ENCODE measurements at places on chromosomes 5 and 9.

GRCh38 chr5:4716781-4717180, 423.3 kb upstream of the ADAMTS16 start:
- no peak for DNase-seq

DNA sequence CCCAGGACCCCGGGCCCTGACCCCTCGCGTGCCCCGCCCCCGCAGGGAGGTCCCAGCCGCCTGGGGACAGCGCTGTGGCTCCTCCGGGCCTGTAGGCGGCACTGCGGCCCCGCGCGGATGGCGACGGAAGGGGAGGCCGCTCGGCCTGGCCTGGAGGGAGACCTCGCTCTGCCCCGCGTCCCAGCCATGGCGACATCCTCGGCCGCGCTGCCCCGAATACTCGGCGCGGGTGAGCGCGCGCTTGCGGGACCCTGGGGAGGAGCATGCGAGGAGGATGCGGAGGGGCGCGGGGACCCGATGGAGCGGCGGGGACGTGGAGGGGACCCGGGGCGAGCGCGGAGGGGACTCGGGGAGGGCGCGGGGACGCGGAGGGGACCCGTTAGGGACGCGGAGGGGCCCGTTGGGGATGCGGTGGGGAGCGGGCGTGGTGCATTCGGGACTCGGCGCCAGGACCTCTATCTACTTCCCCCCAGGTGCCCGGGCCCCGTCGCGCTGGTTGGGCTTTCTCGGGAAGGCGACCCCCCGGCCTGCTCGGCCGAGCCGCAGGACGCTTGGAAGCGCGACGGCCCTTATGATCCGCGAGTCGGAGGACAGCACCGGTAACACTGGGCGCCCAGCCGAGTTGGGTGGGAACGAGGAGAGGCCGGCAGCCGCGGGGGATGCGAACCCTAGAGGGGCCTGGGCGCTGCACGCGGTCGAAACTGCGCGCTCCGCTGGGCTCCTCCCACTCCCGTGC, at the start of gene MRPS2:
Gene MRPS2, plus strand, starts transcription at position 158 of the 736 bp plus-strand sequence. Its CDS starts 29 bp downstream, at position 187.
- peak; percentile 96 for DNase-seq

DNA sequence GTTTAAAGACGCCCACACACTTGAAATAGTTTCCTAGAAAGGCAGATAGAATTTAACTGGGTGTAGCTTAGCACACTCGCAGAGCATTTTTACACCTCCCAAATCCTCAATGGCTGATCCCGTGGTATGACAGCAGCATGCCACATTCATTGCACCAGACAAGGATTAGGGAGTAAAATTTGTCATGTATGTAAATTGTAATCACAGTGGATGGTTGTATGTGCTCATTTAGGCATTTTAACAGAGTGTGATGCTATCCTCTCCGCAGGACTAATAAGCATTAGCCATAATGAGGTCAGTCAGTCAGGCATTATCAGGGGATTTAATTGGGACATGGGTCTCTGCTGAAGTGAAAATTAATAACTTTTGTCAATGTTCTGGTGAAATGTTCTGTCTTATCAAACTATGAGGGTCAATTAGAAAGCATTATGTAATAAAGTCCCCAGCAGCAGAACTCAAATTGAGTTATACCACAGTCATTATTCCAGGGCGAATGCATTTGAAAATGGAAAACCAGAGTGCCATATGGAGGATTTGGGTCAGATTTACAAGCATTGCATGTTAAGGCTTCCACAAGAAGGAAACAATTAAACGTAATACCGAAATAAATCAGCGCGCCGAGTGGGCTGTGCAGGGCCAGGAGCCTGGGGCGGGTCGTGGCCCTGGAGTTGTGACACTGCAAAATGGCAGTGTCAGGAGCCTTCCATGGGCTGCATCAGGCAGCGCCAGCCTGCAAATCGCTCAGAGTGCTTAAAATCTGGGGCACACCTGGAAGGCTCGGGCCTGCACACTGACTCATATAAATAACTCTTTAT, 602.2 kb downstream of the BNC2 start:
- DNase-seq: no peak

DNA sequence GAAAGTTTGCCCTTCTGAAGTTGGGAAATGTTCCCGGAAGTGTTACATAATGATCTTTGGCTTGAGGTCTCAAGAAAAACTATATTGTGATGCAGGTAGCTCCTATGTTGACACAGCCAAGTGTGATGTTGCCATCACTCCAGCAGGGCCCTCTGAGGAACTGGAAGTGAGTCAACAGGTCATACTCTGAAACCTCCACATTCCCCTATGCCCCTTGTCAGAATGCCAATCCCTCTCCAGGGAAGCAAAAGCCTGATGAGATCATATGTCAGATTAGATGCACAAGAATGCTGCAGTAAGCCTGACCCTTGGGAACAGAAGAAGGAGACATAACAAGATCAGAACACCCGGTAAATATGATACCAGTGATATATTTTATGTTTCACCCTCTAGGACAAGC, 66.8 kb upstream of the ITGA2 start:
- no peak for DNase-seq

DNA sequence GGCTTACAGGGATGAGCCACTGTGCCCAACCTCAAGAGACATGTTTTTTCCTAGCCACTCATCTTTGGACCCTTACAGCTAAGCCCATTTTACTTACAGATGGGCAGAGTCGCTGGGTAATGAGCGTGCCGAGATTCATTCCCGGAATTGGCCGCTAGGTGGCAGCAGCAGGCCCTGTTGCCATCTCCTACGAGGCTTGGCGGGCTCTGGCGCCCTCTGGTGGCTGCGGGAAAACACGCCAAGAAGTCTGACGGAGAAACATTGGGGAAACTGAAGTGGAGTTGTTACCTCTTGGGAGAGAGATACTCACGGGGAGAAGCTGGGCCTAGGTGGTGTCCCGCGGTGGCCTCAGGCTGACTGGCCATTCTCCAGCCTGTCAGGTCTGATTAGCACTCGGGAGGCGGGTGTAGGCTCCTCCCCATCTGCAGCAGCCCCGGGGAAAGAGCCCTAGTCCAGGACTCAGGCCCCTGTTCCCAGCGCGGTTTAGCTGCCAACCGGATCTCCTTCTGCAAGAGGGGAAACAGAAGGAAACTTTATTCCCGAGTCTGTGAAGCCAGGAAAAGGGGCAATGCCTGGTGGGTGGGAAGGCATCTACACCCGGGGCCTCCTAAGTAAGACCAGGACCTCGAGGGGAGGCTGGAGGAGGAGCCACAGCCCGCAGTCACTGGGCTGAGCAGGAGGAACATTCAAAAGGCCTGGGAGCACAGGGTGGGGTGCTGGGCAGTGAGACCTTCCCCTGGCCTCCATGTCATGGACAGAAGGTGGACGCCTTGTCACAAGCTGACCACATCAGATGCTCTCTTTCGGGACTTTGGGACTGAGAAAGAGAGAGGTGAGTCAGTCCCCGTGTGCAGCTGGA, 9.7 kb downstream of the PTGES2 start:
- peak; percentile 94 for DNase-seq

- DNase-seq: no peak
Observed at GRCh38 chr5:172943283-172943841, 15.9 kb upstream of the RPL26L1 start.

DNA sequence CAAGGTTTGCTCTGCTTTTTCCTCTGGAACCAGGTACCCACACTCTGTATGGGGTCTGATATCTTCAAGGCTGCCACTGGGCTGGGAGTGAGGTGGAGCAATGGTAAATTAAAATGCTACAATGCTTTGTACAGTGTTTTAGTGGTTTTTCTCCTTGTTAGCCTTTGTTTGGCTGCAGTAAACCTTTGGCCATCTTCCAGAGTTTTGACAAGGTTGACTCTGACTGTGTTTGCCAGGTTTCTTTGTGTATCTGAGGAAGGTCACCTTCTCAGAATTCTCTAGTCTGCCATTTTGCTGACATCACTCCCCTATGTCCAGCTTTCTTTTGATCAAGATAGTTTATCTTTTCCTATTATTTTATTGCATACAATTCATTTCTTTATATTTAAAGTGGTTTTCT, 11.2 kb downstream of the SPATA31D1 start:
- no peak for DNase-seq

DNA sequence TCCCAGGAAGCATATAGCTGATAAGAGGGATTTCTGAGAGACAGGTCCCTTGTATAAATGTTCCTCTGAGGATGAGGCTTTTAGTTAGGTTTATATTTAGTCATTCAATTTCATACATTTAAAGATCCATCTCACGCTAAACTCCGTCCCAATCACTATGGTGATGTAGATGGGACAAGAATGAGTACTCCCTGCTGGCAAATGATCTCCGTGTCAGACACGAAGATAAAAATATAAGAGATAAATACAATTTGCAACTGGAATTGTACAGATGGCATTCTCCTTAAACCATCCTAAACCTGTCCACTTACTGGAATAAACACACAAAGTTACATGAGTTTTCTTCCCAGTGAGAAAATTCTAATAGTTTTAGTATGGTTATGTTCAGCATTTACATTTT, 233.0 kb downstream of the PRR16 start:
- DNase-seq: no peak

GRCh38 chr9:137302449-137303150, 529 bp upstream of the NRARP start:
- peak; percentile 96 for DNase-seq

DNA sequence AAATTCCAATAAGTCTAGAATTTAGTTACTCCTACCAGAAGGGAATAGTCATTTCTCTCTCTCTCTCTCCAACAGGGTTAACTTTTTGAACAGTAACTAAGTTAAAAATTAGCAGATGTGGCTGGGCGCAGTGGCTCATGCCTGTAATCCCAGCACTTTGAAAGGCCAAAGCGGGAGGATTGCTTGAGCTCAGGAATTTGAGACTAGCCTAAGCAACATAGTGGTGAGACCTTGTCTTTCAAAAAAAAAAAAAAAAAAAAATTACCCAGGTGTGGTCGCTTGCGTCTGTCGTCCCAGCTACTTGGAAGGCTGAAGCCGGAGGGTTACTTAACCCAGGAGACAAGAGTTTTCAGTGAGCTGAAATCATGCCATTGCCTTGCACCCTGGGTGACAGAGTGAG, 639.7 kb downstream of the PTPRD start:
- no peak for DNase-seq

- DNase-seq: no peak
Observed at GRCh38 chr5:61720829-61721228, 388.8 kb downstream of the ZSWIM6 start.

DNA sequence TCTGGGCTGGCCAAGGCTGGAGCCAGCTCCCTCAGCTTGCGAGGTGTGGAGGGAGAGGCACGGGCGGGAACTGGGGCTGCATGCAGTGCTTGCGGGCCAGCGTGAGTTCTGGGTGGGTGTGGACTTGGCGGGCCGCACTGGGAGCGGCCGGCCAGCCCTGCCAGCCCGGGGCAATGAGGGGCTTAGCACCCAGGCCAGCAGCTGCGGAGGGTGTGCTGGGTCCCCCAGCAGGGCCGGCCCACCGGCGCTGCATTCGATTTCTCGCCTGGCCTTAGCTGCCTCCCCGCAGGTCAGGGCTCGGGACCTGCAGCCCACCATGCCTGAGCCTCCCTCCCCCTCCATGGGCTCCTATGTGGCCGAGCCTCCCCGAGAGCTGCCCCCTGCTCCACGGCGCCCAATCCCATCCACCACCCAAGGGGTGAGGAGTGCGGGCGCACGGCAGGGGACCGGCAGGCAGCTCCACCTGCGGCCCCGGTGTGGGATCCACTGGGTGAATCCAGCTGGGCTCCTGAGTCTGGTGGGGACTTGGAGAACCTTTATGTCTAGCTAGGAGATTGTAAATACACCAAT, 302.6 kb upstream of the ADAMTS16 start:
- DNase-seq: no peak

- DNase-seq: peak; percentile 43
Observed at GRCh38 chr9:127805620-127806019, 2.9 kb downstream of the FPGS start.

GRCh38 chr5:146564007-146564762, 48.2 kb upstream of the GPR151 start:
- DNase-seq: no peak

DNA sequence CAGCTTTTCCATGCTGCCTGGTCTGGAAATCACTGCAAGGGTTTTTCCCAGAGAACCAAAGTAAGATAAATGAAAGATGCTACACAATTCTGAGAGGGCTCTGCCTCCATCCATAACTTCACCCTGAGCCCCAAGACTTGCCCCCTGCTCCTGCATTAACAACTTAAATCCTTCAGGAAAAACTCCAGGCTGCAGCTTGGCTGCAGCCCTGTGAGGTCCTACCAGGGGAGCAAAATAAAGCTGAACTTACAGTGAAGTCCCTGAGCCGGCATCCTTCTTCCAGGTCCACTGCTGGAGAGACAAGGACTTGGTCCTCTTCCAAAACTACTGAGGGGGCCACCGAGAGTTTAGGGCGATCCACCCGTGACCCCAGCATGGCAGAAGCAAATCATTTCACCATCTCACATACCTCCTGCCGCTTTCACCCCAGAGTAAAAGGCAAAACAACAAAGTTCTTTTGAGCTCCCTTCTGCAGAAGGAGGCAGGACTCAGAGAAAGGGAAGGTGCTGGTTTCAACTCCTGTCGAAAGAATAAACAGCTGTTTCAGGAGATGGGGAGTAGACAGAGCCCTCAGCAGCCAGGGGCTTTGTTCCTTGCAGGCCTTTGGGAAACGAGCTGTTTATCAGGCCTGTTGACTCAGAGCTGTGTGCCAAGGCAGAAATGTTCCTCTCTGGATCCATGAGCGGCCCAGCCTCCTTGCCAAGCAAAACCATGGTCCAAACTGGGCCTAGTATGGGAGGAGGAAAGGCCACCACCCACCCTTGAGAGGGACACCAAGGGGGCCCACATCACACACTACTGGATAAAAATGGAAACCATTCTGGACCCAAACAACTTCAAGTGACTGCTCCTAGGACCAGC, 20.6 kb downstream of the GGTA1 start:
- no peak for DNase-seq

DNA sequence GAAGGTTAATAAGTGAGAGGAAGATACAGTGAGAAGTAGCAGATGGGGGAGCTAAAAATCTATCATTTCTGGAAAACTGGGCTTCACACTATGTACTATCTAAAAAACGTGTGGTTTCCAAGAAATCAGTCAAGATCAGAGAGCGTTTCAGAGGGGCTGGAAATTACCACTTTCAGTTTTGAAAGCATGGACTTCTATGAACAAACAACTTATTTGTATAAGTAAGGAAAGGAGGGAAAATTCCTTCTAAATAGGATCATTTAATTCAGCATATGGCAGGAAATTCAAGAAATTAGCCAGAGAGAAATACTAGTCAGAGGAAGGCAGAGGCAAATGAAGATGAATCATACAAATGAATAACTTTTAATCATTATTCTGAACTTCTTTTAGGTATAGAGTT, 11.3 kb downstream of the TNC start:
- DNase-seq: no peak
